AG09309 (cell line): ENCODE measurements at places on chromosomes 3 and 15.

- no peak for DNase-seq
Measured at GRCh38 chr3:168678730-168679129, 583.0 kb upstream of the GOLIM4 start.

- no peak for DNase-seq
Measured at GRCh38 chr3:26202169-26202568, 412.3 kb downstream of the OXSM start.

GRCh38 chr3:182686033-182686886 is 107.0 kb upstream of the ATP11B start:
- no peak for DNase-seq

- no peak for DNase-seq
Measured at GRCh38 chr3:60906283-60906682, 345.0 kb downstream of the FHIT start.

GRCh38 chr15:39886418-39886817 is 33.6 kb downstream of the GPR176 start:
- no peak for DNase-seq

GRCh38 chr3:2303566-2303965 is 204.9 kb downstream of the CNTN4 start:
- DNase-seq: no peak

DNA sequence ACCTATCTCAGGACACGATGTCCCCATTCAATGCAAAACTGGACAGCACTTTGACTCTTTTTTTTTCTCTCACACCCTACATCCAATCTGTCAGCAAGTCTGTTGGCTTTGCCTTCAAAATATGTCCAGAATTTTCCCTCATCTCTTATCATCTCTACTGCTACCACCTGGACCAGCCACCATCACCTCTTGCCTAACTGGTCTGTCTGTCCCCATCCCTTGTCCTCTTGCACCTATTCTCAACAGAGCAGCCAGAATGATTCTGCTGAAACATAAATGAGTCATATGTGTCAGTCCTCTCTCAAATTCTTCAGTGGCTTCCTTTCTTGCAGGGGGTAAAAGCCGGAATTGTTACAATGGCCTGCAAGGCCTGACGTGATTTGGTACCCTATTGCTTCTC is 105.8 kb downstream of the CYP19A1 start:
- no peak for DNase-seq

- peak; percentile 86 for DNase-seq
Measured at GRCh38 chr3:62587579-62588031, 214.3 kb upstream of the FEZF2 start.

- DNase-seq: no peak
Measured at GRCh38 chr15:70222606-70223005, 124.9 kb upstream of the TLE3 start.

- DNase-seq: peak; percentile 23
Measured at GRCh38 chr3:89098964-89099585, 8.3 kb upstream of the EPHA3 start.

- DNase-seq: no peak
Measured at GRCh38 chr15:91947293-91947679, 93.8 kb downstream of the SLCO3A1 start.

GRCh38 chr3:16587681-16588060 is 17.6 kb downstream of the DAZL start:
- DNase-seq: peak; percentile 23

DNA sequence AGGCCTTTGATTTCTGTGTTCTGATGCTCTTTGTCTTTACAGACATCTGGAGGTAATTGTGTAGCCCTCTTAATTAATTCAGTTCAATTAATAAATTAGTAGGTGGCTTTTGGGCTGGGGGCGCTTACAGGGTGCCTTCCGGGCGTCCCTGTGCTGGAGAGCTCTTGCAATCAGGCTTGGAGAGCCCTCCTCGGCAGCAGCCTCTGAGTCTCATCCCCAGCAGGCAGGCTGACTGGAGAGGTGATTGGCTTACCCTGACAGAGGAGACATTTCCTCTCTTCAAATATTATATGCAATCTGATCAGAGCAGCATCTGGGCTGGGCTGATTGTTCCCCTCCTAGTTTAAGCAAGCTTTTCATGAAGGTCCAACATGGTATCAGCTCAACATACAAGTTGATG is 250.7 kb downstream of the LPP start:
- no peak for DNase-seq

DNA sequence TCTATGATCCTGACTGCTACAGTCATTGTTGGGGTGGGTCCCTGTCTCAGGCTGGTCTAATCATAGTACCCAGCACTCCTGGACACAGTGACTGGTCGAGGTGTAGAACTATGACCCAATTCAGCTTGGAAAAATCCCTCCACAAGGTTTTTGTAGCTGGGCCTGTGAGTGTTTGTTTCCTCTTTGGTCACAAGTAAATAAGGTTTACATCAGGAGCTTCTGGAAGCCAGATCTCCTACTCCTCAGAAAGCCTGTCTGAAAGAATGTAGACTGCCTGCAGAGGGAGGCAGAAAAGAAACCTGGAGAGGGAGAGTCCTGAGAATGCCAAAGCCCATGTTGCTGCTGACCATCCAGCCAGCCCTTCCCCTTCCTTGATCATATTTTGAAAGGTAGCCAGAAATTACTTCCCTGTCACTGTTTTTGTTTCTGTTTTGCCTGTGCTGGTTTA is 123.2 kb downstream of the RAP2B start:
- DNase-seq: no peak

DNA sequence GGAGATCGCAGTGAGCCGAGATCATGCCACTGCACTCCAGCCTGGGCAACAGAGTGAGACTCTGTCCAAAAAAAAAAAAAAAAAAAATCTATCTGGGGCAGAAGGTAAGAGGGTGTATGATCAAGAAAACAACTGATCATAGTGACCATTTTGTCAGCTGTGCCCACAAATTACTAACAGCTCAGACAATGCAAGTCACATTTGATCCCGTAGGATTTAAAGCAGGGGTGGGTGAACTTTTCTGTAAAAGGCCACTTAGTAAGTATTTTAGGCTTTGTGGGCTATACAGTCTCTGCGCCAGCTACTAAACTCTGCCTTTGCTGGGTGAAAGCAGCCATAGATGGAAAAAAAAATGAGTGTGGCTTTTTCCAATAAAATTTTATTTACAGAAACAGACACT is 57.6 kb upstream of the ABI3BP start:
- DNase-seq: no peak

GRCh38 chr15:90560229-90560776 is 30.6 kb downstream of the CRTC3 start:
- peak; percentile 96 for DNase-seq

GRCh38 chr15:29962407-29962806 is 120.3 kb upstream of the GOLGA8J start:
- DNase-seq: no peak

GRCh38 chr15:73677146-73677607 is 7.0 kb upstream of the CD276 start:
- no peak for DNase-seq

- no peak for DNase-seq
Measured at GRCh38 chr15:86247249-86247955, 167.7 kb downstream of the AGBL1 start.

- no peak for DNase-seq
Measured at GRCh38 chr15:60713119-60714084, 234.5 kb upstream of the ICE2 start.

- DNase-seq: no peak
Measured at GRCh38 chr3:58581328-58582091, 4.3 kb upstream of the FAM107A start.

DNA sequence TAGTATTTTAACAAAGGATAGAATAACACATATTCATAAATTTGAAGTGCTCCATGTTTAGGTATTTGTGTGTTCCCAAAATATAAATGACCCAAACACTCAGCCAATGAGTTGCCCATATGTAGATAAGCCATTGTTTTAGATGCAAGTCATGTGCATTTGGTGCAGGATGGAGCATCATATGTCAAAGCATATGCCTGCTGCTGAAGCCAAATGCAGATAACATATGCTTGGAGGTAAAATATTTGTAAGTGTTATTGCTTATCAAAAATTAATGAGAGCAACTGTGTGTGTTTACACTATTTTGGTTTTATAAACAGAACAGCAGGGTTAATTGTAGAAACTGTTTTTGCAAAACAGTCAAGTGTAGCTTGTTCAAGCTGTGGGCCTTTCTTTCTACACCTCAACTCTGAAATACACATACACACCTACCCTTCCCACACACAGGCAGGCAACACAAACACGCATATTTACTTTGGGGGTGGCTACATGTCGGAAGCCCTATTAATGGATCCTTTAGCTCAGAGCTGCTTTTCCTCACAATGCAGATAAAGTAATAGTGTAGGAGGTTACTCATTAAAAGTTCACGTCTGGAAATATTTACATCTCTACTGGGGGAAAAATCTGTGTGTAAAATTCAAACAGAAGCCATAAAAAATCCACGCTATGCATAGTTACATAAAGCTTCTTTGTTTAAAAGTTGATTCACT is 521.4 kb downstream of the ZNF385D start:
- DNase-seq: no peak

- DNase-seq: no peak
Measured at GRCh38 chr3:69900331-69900730, 99.2 kb upstream of the SAMMSON start.

GRCh38 chr3:196198771-196199753 is 12.1 kb downstream of the ZDHHC19 start:
- no peak for DNase-seq

GRCh38 chr3:72401005-72401545 is 447.2 kb downstream of the SHQ1 start:
- no peak for DNase-seq

GRCh38 chr3:138367911-138368310 is 19.5 kb downstream of the MRAS start:
- DNase-seq: no peak

GRCh38 chr3:49780080-49780974 is 6.0 kb downstream of the IP6K1 start:
- no peak for DNase-seq

DNA sequence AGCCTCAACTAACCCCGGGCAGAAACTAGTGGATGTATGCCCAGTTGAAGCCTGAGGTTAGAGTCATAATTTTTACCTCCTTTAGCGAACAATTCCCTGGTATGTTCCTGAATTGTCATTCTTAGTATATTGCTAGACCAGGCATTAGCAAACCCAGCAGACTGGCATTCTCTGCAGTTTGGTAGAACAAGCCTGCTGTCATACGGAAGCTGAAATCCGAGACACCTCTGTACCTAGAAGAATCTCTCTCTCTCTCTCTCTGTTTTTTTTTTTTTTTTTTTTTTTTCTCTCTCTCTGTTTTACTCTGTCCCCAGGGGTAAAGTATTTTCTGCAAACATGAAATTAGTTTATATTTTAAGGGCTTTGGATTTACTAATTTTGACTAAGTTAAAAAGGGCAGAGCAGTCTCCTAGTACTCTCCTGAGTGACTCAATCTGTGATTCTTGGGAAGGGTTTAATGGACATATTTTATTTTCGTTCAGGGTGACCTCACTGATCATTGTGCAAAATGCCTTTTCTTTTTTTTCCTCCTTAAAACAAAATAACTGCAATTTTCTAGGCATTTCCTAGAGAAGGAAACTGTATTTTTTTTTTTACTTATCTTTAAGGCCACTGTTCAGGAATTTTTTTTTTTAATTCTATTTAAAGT is 133.6 kb upstream of the ICE2 start:
- no peak for DNase-seq

GRCh38 chr15:100030586-100031229 is 297.5 kb upstream of the LYSMD4 start:
- DNase-seq: peak; percentile 38
